ENCODE measurements at places on chromosomes 16 and 17.

DNA sequence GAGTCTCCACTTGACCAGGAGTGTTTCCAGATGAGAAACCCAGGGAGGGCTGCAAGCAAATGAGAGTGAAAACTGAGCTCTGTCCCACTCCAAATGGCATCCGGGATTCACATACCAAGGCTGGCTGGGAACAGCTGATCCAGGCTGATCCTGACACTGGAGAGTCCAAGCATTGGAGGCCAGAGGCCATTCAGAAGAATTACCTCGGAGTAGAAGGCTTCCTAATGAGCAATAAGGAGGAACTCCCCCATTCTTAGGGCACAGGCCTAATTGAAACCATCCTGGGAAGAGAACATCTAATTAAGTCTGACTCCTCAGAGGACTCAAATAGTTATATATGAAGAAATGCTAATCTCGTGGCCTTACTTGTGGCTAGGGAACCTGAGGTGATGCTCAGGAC lies 142.8 kb downstream of the PRKCA start:
- no peak for DNase-seq

DNA sequence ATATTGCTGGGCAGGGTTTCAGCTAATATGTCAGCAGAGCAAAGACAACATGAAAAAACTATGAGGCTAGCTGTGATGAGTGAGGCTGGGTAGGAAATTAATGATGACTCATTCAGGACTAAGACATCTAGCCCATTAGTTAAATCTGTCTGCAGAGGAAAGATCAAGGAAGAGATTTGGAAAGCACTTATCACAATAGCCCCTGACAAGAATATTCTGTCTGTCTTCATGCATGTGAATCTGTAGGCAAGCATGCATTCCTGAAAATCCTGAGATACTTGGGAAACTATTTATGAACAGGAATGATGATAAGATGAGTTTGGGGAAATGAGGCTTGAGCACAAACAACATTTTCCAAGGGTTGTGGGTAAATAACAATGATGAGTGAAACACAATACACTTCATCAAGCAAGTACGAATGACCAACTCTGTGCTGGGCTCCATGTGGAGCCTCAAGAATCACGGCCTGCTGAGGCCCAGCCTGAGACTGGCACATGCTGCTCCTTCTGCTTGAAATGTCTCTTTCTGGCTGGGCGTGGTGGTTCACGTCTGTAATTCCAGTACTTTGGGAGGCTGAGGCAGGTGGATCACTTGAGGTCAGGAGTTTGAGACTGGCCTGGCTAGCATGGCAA lies 96.5 kb upstream of the ASIC2 start:
- DNase-seq = no peak

DNA sequence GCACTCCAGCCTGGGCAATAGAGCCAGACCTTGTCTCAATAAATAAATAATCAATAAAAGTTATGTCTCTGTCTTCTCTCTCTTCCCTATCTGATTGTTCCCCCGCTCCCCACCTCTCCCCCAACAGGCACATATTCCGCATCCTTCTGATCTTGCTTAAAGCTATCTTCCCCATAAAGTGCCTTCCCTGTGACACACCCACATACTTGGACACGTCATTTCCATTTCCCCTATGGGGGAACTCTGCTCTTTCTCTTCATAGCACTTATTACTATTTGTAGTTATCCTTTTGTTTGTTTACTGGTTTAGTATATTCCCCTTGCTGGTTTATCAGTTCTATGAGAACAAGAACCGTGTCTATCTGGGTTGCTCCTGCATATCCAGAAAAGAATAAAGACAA lies 14.9 kb downstream of the MYO1D start:
- no peak for DNase-seq

- DNase-seq = peak; percentile 85
Observed at GRCh38 chr16:54286366-54287130, at the start of gene IRX3. Gene IRX3, minus strand, starts transcription at chr16:54286787. Its CDS starts 737 bp downstream, at chr16:54286050.
